ENCODE measurements at places on chromosomes 12 and 14. TPM values are rescaled to one million over a fixed set of nuclear protein-coding genes. Genes with fewer than 3 reads are reported as not detected.

DNA sequence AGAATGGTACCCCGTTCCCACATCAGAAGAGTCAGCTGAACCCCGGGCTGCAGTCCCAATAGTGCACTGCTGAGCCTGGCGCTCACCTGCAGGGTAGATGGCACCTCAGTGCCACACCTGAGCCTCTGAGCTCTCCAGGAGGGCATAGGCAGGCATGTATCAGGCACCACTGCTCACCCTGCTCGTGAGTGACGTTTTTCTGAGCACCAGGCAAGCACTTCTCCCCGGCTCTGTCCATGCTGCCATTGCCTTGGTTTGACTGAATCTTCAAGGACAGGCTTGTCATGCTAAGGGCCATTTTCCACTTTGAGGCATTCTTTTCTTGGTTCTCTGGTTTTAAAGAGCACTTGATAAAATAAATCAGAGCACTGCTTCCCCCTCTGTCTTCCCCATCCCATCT is 161.6 kb upstream of the PRMT8 start:
- no peak for DNase-seq

DNA sequence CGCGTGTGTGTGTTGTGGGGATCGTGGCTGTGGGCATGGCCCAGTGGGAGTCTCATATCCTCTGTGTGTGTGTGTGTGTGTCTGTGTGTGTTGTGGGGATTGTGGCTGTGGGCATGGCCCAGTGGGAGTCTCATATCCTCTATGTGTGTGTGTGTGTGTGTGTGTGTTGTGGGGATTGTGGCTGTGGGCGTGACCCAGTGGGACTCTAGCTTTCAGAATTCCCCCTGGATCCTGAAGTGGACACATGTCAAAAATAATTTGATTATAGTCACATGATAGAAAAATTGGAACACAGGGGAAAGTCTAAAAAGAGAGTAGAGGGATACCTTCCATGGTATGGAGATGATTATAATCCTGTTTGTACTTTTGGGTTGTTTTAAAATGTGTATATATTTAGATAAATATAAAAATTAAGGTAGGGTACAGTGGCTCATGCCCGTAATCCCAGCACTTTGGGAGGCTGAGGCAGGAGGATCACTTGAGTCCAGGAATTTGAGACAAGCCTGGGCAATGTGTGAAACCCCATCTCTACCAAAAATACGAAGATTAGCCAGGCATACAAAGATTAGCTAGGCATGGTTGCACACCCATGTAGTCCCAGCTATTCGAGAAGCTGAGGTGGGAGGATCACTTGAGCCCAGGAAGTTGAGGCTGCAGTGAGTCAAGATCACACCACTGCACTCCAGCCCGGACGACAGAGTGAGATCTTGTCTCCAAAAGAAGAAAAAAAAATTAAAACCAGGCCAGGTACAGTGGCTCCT is 11.0 kb downstream of the PAPLN start:
- no peak for DNase-seq

GRCh38 chr12:75121036-75121705 is 88.5 kb downstream of the KCNC2 start:
- no peak for DNase-seq

Gene OVCH1
- not detected for total RNA-seq

Gene BLTP3B
- total RNA-seq: 40.3 TPM

Gene SYCP3
- not detected for total RNA-seq

Measured in esophagus muscularis mucosa (tissue), 4 donors.